A549 treated with CORT108297 at 1 μM for 4 hours (cell line): ENCODE measurements at places on chromosomes 6 and 20. TPM values are rescaled to one million over a fixed set of nuclear protein-coding genes. Genes with fewer than 3 reads are reported as not detected.

MAS1L gene
- not detected in 5 replicates for total RNA-seq

DCBLD1 gene
- 27.0 to 37.2 TPM (median 32.6 TPM) in 5 replicates for total RNA-seq

LY86 gene
- not detected in 5 replicates for total RNA-seq

SMPDL3A gene
- 2.3 to 3.1 TPM (median 3.0 TPM) in 5 replicates for total RNA-seq

BTNL2 gene
- total RNA-seq = not detected in 5 replicates

INSM1 gene
- total RNA-seq = 0.02 TPM in 1 of 5 replicates, not detected in the others

FILIP1 gene
- 0.18 to 0.53 TPM (median 0.32 TPM) in 5 replicates for total RNA-seq

TRMT6 gene
- total RNA-seq = 33.8 to 42.4 TPM (median 35.6 TPM) in 5 replicates

RIPPLY2 gene
- 0.17 to 0.65 TPM (median 0.50 TPM) in 5 replicates for total RNA-seq

SRF gene
- total RNA-seq = 13.7 to 19.0 TPM (median 16.3 TPM) in 5 replicates

TRIM31 gene
- 1.0 to 1.8 TPM (median 1.3 TPM) in 5 replicates for total RNA-seq

UNC93A gene
- not detected in 5 replicates for total RNA-seq

PBOV1 gene
- not detected in 5 replicates for total RNA-seq

PLEKHG1 gene
- total RNA-seq = 0.28 to 0.57 TPM (median 0.40 TPM) in 5 replicates

FOXA2 gene
- 11.8 to 19.7 TPM (median 17.7 TPM) in 5 replicates for total RNA-seq

BEND6 gene
- total RNA-seq = 0.85 to 1.4 TPM (median 0.98 TPM) in 5 replicates

TMC2 gene
- not detected in 5 replicates for total RNA-seq

ANKRD66 gene
- total RNA-seq = not detected in 5 replicates

SS18L1 gene
- total RNA-seq = 6.6 to 11.0 TPM (median 10.3 TPM) in 5 replicates

ZBTB12 gene
- 3.4 to 5.3 TPM (median 4.6 TPM) in 5 replicates for total RNA-seq

RNF182 gene
- 2.7 to 3.5 TPM (median 3.1 TPM) in 5 replicates for total RNA-seq

ITCH gene
- total RNA-seq = 21.8 to 33.4 TPM (median 31.1 TPM) in 5 replicates

HLA-DMB gene
- 1.5 to 2.5 TPM (median 1.6 TPM) in 5 replicates for total RNA-seq

ADGRF5 gene
- not detected in 5 replicates for total RNA-seq

UBD gene
- 0.46 to 0.99 TPM (median 0.64 TPM) in 5 replicates for total RNA-seq

CNR1 gene
- 0.39 to 1.1 TPM (median 0.57 TPM) in 5 replicates for total RNA-seq

BTN1A1 gene
- 0.03 TPM in 1 of 5 replicates, not detected in the others for total RNA-seq

CBFA2T2 gene
- total RNA-seq = 4.3 to 7.2 TPM (median 6.2 TPM) in 5 replicates

NKX2-2 gene
- total RNA-seq = not detected in 5 replicates

SPATS1 gene
- not detected in 5 replicates for total RNA-seq

C20orf144 gene
- 0.08 to 0.13 TPM (median 0.10 TPM) in 4 of 5 replicates, not detected in the other for total RNA-seq

RIPK1 gene
- 11.5 to 13.6 TPM (median 12.1 TPM) in 5 replicates for total RNA-seq

NANP gene
- 7.2 to 8.0 TPM (median 7.8 TPM) in 5 replicates for total RNA-seq

CST5 gene
- total RNA-seq = not detected in 5 replicates

TINAG gene
- not detected in 5 replicates for total RNA-seq

CLPSL2 gene
- 0.70 to 1.2 TPM (median 0.80 TPM) in 5 replicates for total RNA-seq

DNAH8 gene
- not detected in 5 replicates for total RNA-seq

ADGRG6 gene
- 39.7 to 68.3 TPM (median 57.3 TPM) in 5 replicates for total RNA-seq

FAM110A gene
- 6.8 to 11.7 TPM (median 11.6 TPM) in 5 replicates for total RNA-seq

SLC22A16 gene
- total RNA-seq = not detected in 5 replicates

STXBP5 gene
- total RNA-seq = 9.4 to 16.6 TPM (median 12.1 TPM) in 5 replicates

LY6G6C gene
- total RNA-seq = 0.09 to 0.12 TPM (median 0.10 TPM) in 3 of 5 replicates, not detected in the others

TFAP2A gene
- 14.3 to 17.6 TPM (median 16.4 TPM) in 5 replicates for total RNA-seq

LAMA2 gene
- total RNA-seq = 0.21 to 0.92 TPM (median 0.67 TPM) in 5 replicates

CLVS2 gene
- 0.08 to 0.16 TPM (median 0.14 TPM) in 5 replicates for total RNA-seq

NRM gene
- 20.0 to 29.7 TPM (median 29.0 TPM) in 5 replicates for total RNA-seq

TUBE1 gene
- 5.7 to 7.1 TPM (median 6.4 TPM) in 5 replicates for total RNA-seq

OPRM1 gene
- not detected in 5 replicates for total RNA-seq

PI3 gene
- 1.8 to 4.2 TPM (median 3.4 TPM) in 5 replicates for total RNA-seq

NR2E1 gene
- 0.03 to 0.09 TPM (median 0.04 TPM) in 4 of 5 replicates, not detected in the other for total RNA-seq

MPIG6B gene
- total RNA-seq = not detected in 5 replicates

CEP162 gene
- 1.5 to 3.3 TPM (median 2.0 TPM) in 5 replicates for total RNA-seq

CCDC170 gene
- total RNA-seq = 0.06 to 0.18 TPM (median 0.12 TPM) in 4 of 5 replicates, not detected in the other

SUMO4 gene
- 0.11 TPM in 1 of 5 replicates, not detected in the others for total RNA-seq

C6orf58 gene
- total RNA-seq = 0.13 to 0.24 TPM (median 0.15 TPM) in 5 replicates
